NCI-H187 treated with DMSO at 0.1 percent for 48 hours (cell line): ENCODE measurements at places on chromosomes 7 and 10.

DNA sequence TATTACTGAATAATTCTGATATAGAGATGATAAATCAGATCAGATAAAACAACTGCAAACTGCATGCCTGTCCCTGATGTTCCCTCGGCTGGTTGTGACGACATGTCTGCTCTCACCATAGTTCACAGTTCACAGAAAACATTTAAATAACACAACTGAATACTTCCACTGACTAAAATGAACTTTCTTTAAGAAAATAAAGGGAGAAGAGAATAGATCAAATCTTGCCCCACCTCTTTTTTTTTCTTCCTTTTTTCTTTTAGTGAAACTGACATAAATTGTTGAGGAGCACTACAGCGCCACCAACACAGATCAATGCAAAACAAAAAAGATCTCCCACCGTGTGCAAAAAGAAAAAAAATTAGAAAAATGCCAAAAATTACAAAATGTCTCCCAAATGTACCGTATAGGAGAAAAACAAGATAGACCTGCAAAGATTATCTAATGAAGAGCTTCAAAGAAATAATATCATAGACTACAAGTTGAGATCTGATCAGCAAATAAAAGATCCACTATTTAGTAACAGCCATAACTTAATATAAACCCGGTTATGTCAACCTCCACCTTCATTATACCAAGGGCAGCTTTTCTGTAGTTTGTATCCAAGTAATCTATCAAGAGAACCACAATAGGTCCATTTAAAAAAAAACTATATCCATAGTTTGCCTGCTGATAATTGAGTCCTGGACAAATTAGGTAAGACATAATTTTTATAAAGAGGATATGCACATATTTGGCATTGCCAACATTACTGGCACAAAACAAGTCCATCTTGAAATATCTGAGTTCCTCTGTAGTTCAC lies 30.7 kb upstream of the EPC1 start:
- no peak for DNase-seq

- DNase-seq = no peak
Measured at GRCh38 chr7:2036786-2037185, 196.0 kb downstream of the MAD1L1 start.

DNA sequence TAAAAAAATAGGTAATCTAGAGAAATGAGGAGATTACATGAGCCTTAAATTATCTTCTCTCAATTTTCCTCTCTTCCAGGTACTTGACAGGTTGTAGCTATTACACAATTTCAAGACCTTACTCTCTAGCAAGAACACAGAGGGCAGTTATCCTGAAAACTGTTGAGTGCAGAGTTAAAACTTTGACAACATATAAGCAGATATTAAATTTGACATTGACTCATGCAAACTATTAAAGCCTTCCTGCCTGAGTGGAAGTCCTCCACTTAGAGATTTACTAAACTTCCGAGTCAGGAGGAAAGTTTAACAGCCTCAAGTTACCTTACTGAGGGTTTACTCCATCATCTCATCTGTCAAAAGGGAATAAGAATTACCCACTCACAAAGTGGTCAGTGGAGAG lies 73.5 kb upstream of the ARID5B start:
- no peak for DNase-seq

- DNase-seq = no peak
Measured at GRCh38 chr7:85614684-85615083, 427.8 kb upstream of the SEMA3D start.

GRCh38 chr10:127694580-127695193 lies 42.3 kb upstream of the FOXI2 start:
- no peak for DNase-seq

DNA sequence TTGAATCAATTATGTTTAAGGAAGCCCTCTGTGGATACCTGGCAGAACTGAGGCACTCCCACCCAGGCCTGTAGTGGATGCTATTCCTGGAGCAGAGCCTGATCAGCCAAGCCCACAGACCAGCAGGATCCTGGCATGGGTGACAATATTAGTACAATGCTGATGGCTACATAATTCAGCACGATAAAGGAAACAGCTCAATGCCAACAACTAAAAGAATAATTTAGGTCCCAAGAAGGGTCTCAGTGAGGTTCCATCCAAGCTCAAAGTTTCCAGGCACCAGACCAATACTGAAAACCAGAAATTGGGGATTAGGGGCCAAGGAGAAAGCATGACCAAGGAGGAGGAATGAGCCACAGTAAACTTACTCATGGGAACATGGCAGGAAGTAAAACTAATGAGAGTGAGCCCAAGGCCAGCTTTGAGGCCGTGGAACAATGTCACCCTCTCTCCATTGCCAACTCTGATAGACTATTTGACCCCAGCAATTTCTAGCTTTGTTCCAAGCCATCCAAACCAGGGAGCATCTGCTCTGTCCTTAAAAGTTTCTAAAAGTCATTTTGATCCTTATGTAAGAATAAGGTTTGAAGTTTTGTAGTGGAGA lies 1082.4 kb downstream of the KCNMA1 start:
- DNase-seq = no peak

- no peak for DNase-seq
Measured at GRCh38 chr7:144397086-144397485, 6.4 kb downstream of the NOBOX start.

- no peak for DNase-seq
Measured at GRCh38 chr7:100472854-100473499, 6.0 kb downstream of the TSC22D4 start.

DNA sequence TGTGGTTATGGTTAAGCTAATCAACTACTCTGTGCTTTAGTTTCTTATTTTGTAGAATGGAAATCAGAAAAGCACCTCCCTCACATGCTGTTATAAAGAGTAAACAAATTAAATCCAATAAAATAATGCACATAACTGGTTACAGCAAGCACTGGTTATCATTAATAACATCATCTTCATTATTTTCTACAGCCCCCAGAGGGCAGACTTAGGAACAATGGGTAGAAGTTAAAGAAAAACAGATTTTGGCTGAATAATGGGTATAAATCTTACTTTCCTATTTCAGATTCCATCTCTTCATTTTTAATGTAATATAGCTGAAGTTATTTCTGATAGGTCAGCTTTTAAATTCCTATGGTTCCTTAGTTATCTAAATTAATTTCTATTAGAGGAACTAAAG lies 126.5 kb downstream of the DOCK4 start:
- DNase-seq = no peak

GRCh38 chr7:40041456-40041855 lies 91.4 kb downstream of the CDK13 start:
- DNase-seq = no peak

GRCh38 chr7:139034855-139035585 lies 822 bp downstream of the ZC3HAV1L start:
- no peak for DNase-seq

DNA sequence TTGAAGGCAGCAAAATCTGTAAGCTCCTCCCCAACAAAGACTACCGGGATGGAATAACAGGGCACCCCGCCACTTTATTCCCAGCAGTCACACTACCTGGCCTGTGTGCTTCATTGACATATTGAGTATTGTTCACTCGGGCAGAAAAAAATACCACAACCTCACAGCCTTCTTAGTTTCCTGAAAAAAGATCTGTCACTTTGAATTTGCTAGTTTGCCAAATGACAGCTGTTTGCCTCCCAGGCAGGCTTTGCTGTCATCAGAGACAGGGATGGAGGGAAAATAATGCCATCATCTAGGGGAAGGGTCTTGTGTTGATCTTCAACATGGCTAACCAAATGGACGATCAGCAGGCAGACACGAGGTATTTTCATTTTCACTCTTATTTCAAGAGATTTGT lies 26.9 kb downstream of the BMPER start:
- DNase-seq = no peak

- DNase-seq = no peak
Measured at GRCh38 chr7:158364451-158364850, 223.2 kb downstream of the PTPRN2 start.

GRCh38 chr10:116948530-116948870 lies 56.5 kb downstream of the SHTN1 start:
- DNase-seq = no peak

GRCh38 chr10:76433161-76434005 lies 1002.0 kb downstream of the LRMDA start:
- DNase-seq = peak; percentile 55

DNA sequence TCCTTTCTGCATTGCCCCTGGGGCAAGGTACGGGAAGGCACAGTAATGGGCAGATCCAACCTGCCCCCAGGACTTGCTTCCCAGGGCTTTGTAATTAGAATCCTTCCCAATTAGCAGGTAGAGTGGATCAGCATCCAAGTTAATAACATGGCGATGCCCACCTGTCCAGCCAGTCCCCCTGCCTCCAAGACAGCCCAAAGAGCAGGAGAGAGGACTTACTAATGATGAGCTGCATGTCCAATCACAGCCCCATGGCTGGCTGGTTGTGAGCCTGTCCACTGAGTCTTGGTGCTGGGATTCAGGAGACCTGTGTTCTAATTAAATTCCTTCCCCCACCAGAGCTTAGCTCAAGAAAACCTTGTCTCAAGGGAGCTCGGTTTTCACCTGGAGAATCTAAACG lies 49.0 kb downstream of the RPS24 start:
- no peak for DNase-seq

DNA sequence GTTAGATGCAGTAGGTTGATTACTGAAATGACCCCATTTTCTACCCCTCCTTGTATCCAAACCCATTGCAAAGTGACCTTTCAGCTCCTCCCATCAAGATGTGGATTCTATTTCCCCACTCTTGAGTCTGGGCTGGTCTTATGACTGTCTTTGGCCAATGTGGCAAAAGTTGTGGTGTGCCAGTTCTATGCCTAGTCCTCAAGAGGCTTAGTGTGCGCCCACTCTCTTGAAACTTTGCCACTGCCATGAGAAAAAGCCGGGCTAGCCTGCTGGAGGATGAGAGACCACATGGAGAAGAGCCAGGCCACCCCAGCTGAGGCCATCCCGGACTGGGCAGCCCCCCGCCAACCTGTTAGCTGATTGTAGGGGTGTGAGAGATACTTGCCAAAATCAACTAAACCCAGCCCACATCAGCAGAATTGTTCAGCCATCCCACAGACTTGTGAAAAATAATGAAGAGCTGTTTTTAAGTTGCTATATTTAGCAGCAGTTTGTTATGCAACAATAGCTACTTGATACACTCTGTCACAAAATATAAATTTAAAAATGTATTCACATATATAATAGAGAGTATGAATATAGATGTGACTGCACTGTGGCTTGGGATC lies 131.0 kb upstream of the PALS2 start:
- DNase-seq = no peak

DNA sequence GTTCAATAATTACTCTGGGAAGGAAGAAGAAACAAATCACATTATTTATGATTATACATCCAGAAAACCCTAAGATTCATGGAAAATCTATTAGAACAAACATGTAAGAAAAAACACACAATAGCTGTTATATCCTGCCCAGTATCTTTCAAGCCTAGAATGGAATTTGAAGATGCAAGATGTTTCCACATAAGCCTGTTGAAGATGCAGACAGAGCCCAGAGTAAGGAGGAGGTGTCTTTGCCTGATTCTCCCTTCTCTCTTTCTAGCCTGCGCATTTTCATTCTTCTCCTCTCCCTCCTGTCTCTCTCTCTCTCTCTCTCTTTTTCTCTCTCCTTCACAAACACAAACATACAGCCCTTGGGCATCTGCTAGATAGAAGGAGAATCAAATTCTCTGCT lies 170.1 kb upstream of the INHBA start:
- DNase-seq = no peak

DNA sequence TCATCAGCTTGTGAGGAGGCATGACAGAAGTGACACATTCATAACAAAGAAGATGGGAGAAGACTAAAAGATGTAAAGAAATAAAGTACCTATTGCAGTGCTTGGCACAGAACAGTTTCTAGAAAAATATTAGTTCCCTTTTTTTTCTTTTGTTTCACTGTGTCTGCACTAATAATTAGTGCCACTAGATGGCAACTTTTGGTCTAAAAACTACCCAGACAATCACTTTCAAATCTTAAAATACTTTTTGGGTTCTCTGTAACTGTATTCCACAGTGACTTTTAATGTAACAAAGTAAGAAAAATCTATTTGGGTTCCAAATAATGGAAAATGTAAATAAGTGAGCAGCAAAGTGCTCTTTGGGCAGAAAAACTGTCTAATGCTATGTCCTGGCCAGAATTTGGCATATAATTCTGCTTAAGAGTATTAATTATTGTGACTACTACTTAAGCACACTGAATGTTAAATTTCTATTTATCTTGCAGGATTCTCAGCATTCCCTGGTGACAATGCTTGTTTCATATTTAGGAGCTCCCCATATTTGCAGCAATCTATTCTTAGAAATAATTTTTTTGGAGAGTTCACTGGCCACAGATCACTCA lies 134.8 kb upstream of the KIF5B start:
- DNase-seq = no peak

DNA sequence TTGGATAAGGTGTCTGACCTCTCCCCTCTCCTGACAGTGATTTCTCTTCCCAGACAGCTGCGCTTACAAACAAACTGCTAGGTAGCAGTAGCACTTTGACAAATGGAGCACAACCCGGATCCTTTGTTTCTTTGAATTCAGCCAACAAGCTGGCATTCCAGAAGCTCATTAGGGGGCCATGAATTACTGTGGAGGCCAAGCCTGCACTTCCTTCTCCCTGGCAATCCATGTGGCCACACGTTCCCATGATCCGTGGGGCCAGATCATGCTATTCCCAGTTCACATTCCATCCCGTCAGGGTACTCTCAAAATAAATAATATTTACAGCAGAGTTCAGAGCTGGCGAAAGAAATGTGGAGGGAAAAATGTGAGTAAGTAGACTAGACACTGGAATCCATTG lies 172.4 kb downstream of the PRPF18 start:
- DNase-seq = no peak

GRCh38 chr7:74141705-74142104 lies 32.5 kb upstream of the EIF4H start:
- no peak for DNase-seq

DNA sequence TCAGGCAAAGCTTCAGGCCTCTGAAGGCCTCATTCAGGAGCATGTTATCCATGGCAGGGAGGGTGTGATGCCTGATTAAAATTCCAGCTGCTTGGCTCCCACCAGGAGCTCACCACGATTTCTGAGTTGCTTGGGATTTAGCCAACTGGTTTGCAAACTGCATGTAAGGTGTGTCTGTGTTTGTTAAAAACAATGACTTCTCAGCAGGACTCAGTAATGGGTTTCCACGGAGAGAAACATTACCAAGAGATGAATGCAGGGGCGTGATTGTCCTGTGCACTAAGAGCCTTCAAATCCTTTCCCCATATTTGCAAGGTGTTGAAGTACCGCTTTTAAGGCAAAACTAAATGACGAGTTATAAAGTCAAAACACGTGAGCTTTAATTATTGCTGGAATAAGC lies 88.8 kb upstream of the BTBD16 start:
- peak; percentile 34 for DNase-seq

GRCh38 chr7:22229148-22229547 lies 127.8 kb downstream of the RAPGEF5 start:
- no peak for DNase-seq

GRCh38 chr10:67770537-67770936 lies 67.5 kb downstream of the DNAJC12 start:
- DNase-seq = no peak

DNA sequence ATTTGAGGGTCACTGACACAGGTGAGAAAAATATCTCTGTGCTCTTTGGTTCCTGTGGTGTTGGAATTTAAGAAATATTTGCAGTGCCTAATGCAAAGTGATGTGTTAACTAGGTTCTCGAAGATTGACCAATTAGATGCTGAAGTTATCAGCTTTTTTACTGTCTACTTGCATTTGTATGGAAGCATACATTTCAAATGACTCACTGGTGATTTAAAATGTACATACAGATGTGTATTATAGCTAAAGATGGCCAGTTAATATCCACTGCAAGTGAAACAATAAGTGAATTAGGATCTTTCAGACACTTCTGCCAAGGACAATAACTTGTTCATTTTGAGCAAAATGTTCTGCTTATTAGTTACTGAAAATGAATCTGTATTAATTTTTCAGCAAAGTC lies 205.0 kb downstream of the FANK1 start:
- DNase-seq = no peak
